ENCODE measurements at places on chromosomes 12 and 14. TPM values are rescaled to one million over a fixed set of nuclear protein-coding genes. Genes with fewer than 3 reads are reported as not detected.
A peak's percentile ranks its signal among the peaks of the same experiment; 100 is the strongest.

The B4GALNT3 gene
- 20.6 TPM for total RNA-seq

The CDCA3 gene
- 2.9 TPM for total RNA-seq

The AKAP6 gene
- 8.6 TPM for total RNA-seq

The IL26 gene
- total RNA-seq: not detected

DNA sequence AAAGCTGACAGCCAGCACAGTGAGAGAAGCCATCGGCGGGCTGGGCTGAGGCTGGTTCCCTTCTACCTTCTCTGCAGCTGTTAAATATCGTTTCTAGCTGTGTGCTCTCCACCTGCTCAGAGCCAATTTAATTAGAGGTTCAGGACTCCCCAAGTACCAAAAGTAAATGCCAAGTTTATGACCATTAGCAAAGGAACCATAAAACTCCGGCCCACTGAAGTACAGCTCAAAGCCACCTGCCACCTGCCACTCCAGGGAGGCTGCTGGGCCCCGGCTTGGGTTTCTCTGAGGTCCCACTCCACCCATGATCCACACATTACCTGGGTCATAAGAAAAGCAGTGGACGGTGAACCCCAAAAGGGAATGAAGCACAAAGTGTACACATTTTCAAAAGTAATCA lies 272.8 kb downstream of the KSR2 start:
- H3K27me3 ChIP-seq: no peaks in the 10 kb centered on the region
- H3K27ac ChIP-seq: no peak overlapping the region
- H3K36me3 ChIP-seq: no peaks in the 10 kb centered on the region

DNA sequence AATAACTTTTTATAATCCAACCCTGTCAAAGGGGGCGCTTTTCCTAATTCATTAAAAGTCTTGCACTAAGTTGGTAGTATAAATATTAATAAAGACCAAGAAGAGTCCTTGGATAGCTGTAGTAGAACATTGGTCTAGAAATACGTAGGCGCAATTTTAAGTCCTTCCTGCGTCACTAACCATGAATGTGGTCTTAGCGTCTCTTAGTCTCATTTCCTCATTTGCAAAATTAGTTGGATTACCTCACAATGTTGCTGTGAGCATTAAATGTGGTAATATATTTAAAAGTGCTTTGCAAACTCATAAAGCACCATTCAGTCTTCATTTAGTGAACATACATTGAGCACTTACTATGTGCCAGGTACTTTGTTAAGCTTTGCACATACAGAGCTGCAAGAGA lies 149.7 kb downstream of the AEBP2 start:
- H3K36me3 ChIP-seq: no peaks in the 10 kb centered on the region
- no peak for DNase-seq
- H3K4me1 ChIP-seq: no peaks in the 10 kb centered on the region
- no peaks in the 10 kb centered on the region for H3K27me3 ChIP-seq

GRCh38 chr12:6377667-6377994 lies 2.3 kb upstream of the SCNN1A start:
- H3K36me3 ChIP-seq: no peaks in the 10 kb centered on the region
- peaks cover 63% of the 10 kb centered on the region for H3K4me1 ChIP-seq
- H3K27ac ChIP-seq: peak overlapping the region; percentile 82

- peaks cover 65% of the 10 kb centered on the region for H3K36me3 ChIP-seq
- H3K4me1 ChIP-seq: peaks cover 63% of the 10 kb centered on the region
- DNase-seq: no peak
- H3K4me3 ChIP-seq: no peak overlapping the region
- H3K27me3 ChIP-seq: no peaks in the 10 kb centered on the region
Measured at GRCh38 chr12:55722948-55723347, 2.8 kb downstream of the RDH5 start.

The FGF6 gene
- total RNA-seq: not detected

DNA sequence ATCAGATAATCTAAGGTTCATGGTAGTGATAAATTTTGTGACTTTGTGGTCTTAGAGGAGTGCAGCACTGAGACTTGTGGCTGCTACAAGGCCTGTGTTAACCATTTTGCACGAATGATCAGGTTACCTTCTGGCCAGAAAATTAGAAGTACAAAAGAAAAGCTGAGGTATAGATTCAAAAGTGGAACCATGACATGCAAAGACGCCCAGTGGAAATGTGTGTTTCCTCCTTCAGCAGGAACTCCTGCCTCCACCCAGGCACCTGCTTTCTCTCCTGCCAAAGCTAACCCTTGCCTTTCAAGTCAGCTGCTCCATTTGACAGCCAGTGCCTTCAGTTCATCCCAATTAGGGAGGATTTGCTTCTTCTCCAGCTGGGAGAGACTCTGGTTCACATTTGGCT lies 10.1 kb downstream of the PDE6H start:
- H3K4me3 ChIP-seq: no peak overlapping the region
- no peak for DNase-seq
- H3K27me3 ChIP-seq: no peaks in the 10 kb centered on the region
- H3K36me3 ChIP-seq: no peaks in the 10 kb centered on the region
- no peak overlapping the region for H3K27ac ChIP-seq

DNA sequence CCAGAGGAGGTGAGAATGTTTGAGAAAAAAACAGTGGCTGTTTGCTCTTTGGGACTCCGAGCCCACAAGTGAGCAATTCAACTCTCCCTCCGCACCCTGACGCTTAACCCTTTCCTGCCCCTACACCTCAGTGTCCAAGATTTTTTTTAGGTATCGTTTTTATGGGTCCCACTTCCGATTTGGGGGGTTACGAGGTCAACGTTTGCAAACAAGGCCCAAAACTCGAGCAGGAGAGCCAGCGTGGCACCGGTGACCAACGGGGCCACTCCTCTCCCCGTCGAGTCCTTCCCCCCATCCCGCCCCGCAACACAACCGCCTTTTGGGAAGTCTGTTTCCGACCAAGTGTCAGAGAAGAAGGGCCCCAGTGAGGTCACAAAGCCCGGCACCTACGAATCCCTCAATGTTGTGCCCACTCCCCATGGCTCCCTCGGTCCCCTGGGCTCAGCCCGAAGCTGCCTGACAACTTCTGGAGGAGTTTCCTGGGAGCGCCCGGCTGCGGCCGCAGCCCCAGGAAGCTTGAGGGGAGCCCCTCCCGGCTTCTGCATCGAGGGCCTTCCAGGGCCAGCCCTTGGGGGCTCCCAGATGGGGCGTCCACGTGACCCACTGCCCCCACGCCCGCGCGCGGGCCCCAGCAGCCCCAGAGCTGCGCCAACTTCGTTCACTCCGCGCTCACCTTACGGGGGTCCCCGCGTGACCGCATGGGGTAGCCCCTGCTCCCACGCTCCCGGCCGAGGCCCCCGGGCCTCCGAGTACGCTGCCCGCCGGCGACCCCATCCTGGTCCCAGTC lies 1.2 kb downstream of the CDK2AP1 start:
- peak overlapping the region; percentile 76 for H3K27ac ChIP-seq
- peak overlapping the region; percentile 77 for H3K4me3 ChIP-seq
- peaks cover 35% of the 10 kb centered on the region for H3K4me1 ChIP-seq
- peaks cover 12% of the 10 kb centered on the region for H3K36me3 ChIP-seq
- no peaks in the 10 kb centered on the region for H3K27me3 ChIP-seq

- H3K4me1 ChIP-seq: no peaks in the 10 kb centered on the region
- DNase-seq: no peak
- H3K27me3 ChIP-seq: no peaks in the 10 kb centered on the region
Measured at GRCh38 chr14:34722723-34723545, 8.5 kb upstream of the CFL2 start.

- no peaks in the 10 kb centered on the region for H3K36me3 ChIP-seq
- no peak overlapping the region for H3K4me3 ChIP-seq
Measured at GRCh38 chr14:96752594-96752993, 44.6 kb upstream of the VRK1 start.

DNA sequence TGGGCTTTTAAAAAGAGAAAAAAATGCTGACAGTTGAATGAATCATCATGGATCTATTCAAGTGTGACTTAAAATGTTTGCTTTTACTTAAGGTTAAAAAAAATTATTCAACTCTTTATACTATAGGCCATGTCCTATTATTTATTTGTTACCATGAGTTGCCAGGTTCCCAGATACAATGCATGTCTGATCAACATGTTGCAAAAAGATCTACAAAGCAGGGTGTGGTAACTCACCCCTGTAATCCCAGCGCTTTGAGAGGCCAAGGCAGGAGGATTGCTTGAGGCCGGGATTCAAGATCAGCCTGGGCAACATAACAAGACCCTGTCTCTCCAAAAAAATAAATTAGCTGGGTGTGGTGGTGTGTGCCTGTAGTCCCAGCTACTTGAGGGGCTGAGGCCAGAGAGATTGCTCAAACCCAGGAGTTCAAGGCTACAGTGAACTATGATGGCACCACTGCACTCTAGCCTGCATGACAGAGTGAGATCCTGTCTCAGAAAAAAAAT lies 460.8 kb downstream of the BCAT1 start:
- H3K4me3 ChIP-seq: no peak overlapping the region
- no peak overlapping the region for H3K27ac ChIP-seq
- no peak for DNase-seq
- no peaks in the 10 kb centered on the region for H3K36me3 ChIP-seq
- no peaks in the 10 kb centered on the region for H3K4me1 ChIP-seq
- no peaks in the 10 kb centered on the region for H3K27me3 ChIP-seq

DNA sequence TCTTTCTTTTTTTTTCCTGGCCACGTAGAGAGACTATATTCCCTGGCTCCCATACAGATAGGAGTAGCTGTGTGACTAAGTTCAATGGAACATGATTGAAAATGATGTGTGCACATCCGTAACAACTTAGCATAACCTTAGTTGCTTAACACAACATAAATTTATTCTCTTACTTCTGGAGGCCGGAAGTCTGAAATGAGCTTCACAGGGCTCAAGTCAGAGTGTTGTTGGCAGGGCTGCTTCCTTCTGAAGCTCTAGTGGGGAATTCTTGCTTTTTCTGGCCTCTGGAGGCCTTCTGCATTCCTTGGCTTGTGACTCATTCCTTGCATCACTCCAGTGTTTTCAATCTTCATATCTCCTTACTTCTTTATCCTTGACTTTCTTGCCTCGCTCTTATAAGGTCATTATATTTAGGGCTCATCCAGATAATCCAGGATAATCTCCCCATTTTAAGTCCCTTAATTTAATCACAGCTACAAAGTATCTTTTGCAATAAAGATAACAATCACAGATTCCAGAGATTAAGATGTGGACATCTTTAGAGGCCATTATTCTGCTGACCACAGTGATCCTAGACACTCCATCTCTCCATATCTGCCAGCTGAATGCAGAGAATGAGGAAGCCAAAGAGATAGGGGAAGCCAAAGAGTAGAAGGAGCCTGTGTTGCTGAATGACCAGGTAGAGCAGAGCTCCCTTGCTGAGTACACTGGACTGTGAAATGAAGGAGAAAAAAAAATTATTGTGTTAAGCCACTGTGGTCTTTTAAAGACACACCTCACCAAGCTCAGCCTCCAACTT lies 21.0 kb upstream of the SNX6 start:
- H3K27me3 ChIP-seq: no peaks in the 10 kb centered on the region
- H3K27ac ChIP-seq: no peak overlapping the region
- DNase-seq: no peak
- no peaks in the 10 kb centered on the region for H3K4me1 ChIP-seq

The FAM90A1 gene
- total RNA-seq: 0.47 TPM

- no peak overlapping the region for H3K27ac ChIP-seq
- H3K27me3 ChIP-seq: no peaks in the 10 kb centered on the region
- no peaks in the 10 kb centered on the region for H3K36me3 ChIP-seq
- H3K4me1 ChIP-seq: no peaks in the 10 kb centered on the region
- no peak for DNase-seq
Measured at GRCh38 chr14:49058511-49058910, 527.7 kb downstream of the RPS29 start.

GRCh38 chr12:33529031-33529430 lies 89.4 kb upstream of the SYT10 start:
- H3K4me1 ChIP-seq: no peaks in the 10 kb centered on the region
- no peaks in the 10 kb centered on the region for H3K36me3 ChIP-seq
- DNase-seq: no peak
- H3K27me3 ChIP-seq: no peaks in the 10 kb centered on the region
- no peak overlapping the region for H3K4me3 ChIP-seq

The MYF6 gene
- total RNA-seq: not detected

GRCh38 chr14:73721101-73721821 lies 7.1 kb upstream of the PNMA1 start:
- H3K27me3 ChIP-seq: no peaks in the 10 kb centered on the region
- H3K4me3 ChIP-seq: no peak overlapping the region
- no peak for DNase-seq
- no peak overlapping the region for H3K27ac ChIP-seq

The KRT77 gene
- not detected for total RNA-seq

GRCh38 chr12:38911611-38912010 lies 6.2 kb upstream of the CPNE8 start:
- peaks cover 6% of the 10 kb centered on the region for H3K4me1 ChIP-seq
- H3K4me3 ChIP-seq: no peak overlapping the region
- H3K27ac ChIP-seq: no peak overlapping the region
- no peaks in the 10 kb centered on the region for H3K27me3 ChIP-seq
- no peak for DNase-seq

The TPH2 gene
- total RNA-seq: not detected

The MEG3 gene
- total RNA-seq: 16.6 TPM

DNA sequence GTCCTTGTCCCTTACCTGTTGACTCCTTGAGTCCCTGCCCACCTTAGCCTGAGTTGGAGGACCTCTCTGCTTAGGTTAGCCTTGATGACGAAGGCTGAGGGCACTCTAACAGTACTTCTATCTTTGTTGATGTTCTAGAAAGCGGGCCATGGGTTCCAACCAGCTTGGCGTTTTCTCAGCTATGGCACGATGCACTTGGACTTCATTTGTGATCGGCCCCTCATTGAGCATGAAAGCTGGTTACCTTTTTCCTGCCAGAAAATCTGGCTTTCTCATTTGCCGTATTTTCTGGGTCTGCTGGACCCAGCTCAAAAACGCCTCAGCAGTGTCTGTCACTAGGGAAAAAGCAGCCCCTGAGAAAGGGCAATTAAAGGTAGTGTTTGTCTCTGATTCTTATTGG lies 290.8 kb downstream of the EMP1 start:
- H3K4me3 ChIP-seq: no peak overlapping the region
- no peaks in the 10 kb centered on the region for H3K36me3 ChIP-seq

- peak overlapping the region; percentile 91 for H3K27ac ChIP-seq
- peaks cover 2% of the 10 kb centered on the region for H3K36me3 ChIP-seq
- no peaks in the 10 kb centered on the region for H3K27me3 ChIP-seq
- DNase-seq: no peak
- H3K4me1 ChIP-seq: peaks cover 28% of the 10 kb centered on the region
- peak overlapping the region; percentile 90 for H3K4me3 ChIP-seq
Measured at GRCh38 chr14:21436567-21437062, 19.3 kb downstream of the CHD8 start.

GRCh38 chr12:128798571-128799341 lies 25.0 kb downstream of the SLC15A4 start:
- H3K27ac ChIP-seq: no peak overlapping the region
- peaks cover 20% of the 10 kb centered on the region for H3K4me1 ChIP-seq
- peak; percentile 35 for DNase-seq
- H3K4me3 ChIP-seq: no peak overlapping the region

DNA sequence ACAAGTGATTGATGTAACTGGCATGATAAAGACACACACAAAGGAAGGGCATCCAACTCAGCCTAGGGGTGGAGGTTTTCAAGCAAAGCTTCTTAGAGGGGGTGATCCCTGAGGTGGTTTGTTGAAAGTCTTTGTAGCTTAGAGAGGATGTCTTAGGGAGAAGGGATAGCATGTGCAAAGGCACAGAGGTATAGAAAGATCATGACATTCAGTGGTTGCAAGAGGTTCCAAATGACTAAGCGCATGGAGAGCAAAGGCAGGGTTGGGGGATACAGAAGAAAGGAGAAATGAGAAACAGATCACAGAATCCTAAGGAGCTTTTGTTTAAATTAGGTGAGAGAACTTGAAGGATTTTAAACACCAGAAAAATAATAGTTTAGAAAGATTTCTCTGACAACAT lies 5.2 kb upstream of the CCT2 start:
- H3K27me3 ChIP-seq: no peaks in the 10 kb centered on the region
- no peak for DNase-seq
- no peak overlapping the region for H3K4me3 ChIP-seq
- no peaks in the 10 kb centered on the region for H3K4me1 ChIP-seq

GRCh38 chr12:125424909-125425308 lies 359.7 kb downstream of the AACS start:
- H3K4me3 ChIP-seq: no peak overlapping the region
- no peak for DNase-seq
- H3K27me3 ChIP-seq: no peaks in the 10 kb centered on the region
- no peak overlapping the region for H3K27ac ChIP-seq
- no peaks in the 10 kb centered on the region for H3K36me3 ChIP-seq
